ENCODE measurements at places on chromosomes 3 and 15. TPM values are rescaled to one million over a fixed set of nuclear protein-coding genes. Genes with fewer than 3 reads are reported as not detected.
A peak's percentile ranks its signal among the peaks of the same experiment; 100 is the strongest.

The GRM7 gene
- 0.05 TPM for total RNA-seq

- no peak for DNase-seq
Observed at GRCh38 chr15:62989366-62990055, 53.0 kb upstream of the TPM1 start.

GRCh38 chr3:146646261-146646660 is 41.1 kb upstream of the PLSCR5 start:
- DNase-seq, result no peak

DNA sequence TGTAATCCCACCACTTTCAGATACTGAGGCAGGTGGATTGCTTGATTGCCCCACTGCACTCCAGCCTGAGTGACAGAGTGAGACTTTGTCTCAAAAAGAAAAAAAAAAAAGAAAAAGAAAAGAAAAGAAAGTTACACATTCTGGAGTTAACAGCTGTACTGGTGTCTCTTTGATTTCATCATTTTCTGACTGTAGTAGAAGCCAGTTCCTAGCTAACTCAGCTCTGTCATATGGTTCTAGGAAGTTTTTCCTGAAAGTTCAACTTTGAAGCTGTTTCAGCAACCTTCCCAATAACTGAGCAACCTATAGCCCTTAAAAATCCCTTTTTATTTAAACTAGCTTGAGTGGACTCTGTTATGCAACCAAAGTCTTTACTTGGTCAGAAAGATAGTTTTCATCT is 104.6 kb upstream of the STRIT1 start:
- no peak for DNase-seq

The PLA2G4D gene
- total RNA-seq, result not detected

The PLA2G4E gene
- total RNA-seq, result not detected

DNA sequence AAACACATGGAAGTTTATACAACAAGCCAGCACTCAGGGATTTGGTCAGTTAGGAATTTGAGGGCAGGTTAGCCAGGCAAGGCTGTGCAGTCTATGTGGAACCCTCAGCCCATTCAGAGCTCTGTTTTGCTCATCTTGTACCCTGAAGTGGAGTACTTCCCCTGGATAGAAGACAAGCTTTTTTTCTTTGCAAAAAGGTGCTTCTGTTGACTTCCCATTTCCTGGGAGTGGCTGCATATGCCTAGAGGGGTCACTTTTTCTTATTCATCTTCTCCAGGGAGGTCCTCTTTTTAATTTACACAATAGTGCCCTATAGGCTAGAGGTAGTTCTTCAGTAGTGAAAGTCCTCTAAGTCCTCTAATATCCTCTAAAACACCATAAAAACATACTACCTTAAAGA is 225.0 kb upstream of the P2RY1 start:
- DNase-seq, result no peak

DNA sequence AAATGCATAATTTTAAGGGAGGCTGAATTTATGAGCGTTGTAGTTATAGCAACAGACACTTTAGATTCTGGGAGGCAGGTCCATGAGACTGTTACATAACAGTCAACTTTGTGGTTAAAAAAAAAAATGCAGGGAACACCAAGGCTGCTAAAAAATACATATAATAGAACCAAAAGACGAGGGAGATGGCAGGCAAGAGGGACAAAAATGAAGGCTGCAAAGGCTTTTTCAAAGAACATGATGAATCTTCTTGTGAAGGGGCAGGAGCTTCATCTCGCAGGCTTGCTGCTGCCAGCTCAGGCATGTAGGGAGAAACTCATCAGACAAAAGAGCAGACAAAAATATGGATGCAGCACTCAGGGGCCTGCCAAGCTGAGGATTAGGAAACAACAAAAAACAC is 243.9 kb downstream of the SHQ1 start:
- no peak for DNase-seq

DNA sequence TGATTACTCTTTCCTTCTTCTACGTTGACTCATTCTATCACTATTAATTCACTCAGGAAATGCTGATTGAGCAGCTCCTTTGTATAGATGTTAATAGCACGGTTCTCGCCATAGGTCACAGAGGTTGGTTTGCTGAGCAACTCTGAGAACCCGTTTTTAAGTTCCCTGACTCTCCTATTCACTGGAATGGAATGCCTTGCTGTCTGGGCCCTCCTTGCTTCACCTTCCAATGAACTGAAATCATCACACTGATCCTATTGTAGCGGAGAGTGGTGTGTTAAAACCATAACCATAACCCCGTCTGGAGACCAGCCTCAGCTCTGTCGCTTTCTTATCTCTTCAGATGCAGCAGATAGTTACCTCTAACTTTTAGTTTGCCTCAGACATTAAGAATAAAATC is 323.6 kb downstream of the GABRB3 start:
- no peak for DNase-seq

GRCh38 chr3:102536456-102536855 is 101.6 kb downstream of the ZPLD1 start:
- DNase-seq, result peak; percentile 48

The ZPLD1 gene
- total RNA-seq, result 0.05 TPM

The GOLGA6L4 gene
- 2.0 TPM for total RNA-seq

The KLF15 gene
- 5.6 TPM for total RNA-seq

The GLDN gene
- not detected for total RNA-seq

DNA sequence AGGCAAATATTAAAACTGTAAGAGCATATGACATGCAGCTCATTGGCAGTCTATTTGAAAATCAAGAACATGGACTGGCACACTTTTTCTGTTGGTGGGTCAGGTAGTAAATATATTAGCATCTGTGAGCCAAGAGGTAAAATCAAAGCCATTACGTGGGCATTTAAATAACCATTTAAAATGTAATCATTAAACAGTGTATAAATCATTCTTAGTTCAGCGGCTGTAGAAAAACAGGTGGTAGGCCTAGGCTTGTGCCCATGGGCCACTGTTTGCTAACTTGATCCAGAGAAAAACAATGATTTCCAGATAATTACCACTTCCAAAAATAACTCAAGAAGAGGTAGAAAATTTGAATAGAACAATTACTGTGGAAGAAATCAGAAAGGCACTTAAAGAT is 105.1 kb downstream of the CHST2 start:
- no peak for DNase-seq

DNA sequence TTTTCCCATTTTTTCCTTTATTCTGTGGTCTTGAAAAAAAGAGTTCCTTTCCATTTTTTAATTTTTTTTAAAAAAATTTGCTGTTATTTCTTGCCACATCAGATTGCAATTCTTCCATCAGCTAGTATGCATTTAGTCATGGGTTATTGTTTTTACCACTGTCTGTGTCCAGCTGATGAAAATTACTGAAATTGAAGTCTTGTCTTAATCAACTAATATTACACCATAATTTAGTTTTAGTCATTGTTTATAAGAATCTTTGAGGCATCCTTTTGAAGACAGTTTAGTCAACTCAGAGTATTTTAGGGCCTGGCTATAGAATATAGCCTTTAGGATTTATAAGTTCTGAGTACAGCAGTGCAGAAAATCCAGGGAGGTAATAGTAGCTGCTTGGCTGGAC is 172.1 kb downstream of the LRTM1 start:
- no peak for DNase-seq

DNA sequence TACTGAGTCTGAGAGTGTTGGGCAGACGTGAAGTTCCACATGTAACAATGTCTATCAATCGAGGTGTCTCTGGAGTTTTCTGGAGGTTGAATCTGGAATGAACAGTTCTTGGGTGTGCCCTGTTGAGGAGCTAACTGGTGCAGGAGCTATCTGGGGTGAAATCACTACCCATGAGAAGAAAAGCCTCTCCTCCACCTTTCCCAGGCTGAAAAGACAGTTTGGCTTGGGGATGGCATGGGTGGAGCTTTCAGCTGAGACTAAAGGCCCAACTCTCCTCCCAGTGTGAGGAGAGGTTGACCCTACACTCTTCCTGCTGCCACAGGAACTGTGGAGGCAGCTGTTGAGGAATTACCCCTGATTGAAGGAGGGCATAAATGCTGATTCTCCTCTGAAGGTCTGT is 54.4 kb upstream of the LRRFIP2 start:
- DNase-seq, result no peak

DNA sequence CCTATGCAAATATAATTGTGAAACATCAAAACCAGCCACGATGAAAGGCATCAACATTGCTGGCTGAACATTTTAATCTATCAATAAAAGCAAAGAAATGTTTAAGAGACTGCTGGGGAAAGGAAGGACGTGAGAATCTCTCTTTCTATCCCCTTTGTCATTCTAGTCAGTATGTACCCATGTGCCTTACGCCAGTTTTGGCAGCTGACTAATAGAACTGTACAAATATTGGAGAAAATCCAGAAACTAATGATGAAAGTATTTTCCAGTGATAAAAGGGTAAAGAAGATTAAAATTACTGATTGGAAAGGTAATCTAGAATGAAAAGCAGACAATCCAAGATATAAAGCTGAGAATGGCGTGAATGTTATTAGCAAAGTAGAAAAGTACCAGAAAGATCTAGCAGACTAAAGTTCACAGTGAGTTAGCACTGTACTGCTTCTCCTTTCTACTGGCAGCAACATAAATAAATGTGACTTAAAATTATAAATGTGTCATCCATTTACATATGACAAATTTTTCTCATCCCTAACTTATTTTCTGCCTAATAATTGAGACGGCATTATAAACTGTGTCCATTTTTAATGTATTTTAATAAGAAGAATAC is 401.9 kb upstream of the CNTN4 start:
- DNase-seq, result no peak
